ENCODE measurements at places on chromosomes 3 and 15.

GRCh38 chr3:58666683-58667082 is at the start of gene FAM3D:
Gene FAM3D, minus strand, starts transcription at chr3:58666774. Its CDS starts 11,211 bp downstream, at chr3:58655563.
- no peak for DNase-seq

DNA sequence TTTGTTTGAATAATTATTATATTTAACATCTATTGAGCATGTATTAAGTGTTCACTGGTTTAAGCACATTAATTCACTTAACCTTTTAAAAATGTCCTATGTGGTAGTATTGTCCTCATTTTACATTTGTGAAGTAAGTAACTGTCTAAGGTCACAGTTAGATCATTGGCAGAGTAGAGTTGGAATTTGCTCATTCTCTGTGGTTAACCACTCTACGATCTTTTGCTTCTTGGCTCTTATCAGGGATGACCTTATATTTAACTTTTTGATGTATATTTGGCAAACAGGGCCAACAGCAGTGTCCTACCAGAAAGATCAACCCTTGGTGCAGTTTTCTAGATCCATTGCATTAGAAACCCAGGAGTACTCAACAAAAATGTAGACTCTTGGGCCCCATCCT is 34.0 kb downstream of the PXK start:
- no peak for DNase-seq

DNA sequence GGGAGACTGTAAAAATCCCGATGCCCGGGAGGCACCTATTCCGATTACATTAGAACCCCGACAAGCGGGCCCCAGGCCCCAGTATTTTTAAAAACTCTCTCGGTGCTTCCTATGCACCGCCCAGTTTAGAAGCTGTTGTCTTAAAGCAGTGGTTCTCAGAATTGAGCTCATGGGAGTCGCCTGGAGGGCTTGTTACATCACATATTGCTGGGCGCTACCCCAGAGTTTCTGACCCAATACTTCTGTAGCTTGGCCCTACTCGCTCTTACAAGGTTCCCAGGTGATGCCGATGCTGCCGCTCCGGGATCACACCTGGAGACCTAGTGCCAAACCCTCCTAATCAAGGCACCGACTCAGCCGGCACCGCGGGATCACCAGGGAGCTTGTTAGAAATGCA is 35.2 kb downstream of the CPN2 start:
- no peak for DNase-seq

DNA sequence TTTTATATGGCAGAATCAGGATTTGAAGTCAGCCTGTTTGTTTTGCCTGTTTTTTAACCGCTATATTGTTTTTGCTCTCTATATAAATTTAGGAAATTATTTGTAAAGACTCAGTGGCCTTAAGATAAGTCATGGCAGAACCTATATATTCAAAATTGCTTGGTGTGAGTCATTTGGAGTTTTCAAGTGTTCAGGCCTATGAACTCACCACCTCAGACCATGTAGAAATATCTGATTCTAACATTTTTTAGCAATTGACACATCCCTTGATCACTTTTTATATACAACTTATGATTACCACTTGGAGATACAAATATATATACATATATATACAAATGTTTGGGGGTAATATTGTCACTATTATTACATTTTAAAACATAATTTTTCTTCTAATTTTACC is 95.7 kb downstream of the VGLL3 start:
- no peak for DNase-seq

- peak; percentile 31 for DNase-seq
These were observed 8.4 kb downstream of the CDAN1 start for GRCh38 chr15:42728560-42728959.

DNA sequence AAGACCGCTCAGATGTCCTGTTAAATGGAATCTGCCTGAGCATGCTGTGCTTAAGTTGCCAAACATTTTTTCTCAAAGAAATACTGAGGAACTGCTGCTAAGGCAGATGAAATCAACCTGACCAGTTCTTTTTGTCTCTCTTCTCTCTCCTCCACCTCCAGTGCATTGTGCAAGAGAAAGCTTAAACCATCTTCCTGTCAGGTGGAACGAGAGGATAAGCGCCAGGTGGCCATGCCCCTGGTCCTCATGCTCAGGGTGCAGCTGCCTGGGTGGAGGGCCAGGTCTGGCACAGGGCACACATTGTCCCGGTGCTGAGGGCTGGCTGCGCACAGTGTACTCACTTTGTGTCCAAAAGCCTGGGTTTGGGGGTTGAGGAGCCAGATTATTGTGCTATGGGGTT is 176.2 kb upstream of the TP63 start:
- no peak for DNase-seq

GRCh38 chr3:184156522-184156955 is 1.4 kb downstream of the DVL3 start:
- peak; percentile 68 for DNase-seq

GRCh38 chr15:67109141-67110034 is 44.0 kb downstream of the SMAD3 start:
- no peak for DNase-seq

DNA sequence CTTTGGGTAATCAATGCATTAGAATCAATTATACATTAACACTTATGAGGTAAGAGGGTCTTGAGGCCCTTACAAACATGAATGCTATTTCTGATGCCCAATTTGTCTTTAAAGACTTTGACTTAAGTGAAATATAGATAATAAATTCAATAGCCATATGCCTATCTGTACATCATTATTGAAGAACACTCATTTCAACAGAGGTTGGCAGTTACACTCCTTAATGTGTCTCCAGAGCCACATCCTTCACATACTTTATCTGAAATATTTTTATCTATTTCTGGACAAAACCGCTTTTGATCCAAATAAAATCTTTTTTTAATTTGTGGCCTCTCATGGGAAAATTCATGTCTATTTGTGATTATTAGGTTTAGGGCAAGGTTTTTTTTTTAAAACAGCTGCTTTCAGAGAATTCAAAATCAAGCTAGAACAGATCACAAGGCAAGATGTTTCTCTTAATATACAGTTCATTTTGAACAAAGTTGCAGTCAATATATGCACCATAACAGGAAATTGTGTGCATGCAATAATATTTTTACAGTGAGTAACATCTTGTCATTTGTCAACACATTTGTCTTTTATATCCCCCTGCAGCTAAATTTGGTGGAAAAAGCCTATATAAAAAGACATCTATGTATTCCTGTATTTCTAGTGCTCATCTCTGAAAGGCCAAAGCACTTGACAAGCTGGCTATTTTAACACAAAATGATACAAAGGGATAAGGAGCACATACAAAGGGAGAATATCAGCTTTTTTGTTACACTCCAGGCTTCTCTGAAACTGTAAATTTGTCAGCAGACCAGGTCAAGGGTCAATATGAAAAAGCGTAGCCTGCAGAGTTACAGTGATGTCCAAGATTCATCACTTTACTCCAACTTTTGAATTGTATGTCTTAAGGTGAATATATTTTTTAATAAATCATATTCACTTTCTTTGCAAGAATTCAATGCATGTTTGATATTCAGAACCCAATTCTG is 146.2 kb upstream of the DPH6 start:
- no peak for DNase-seq

- DNase-seq = no peak
These were observed 49.1 kb downstream of the CA12 start for GRCh38 chr15:63332367-63333124.

DNA sequence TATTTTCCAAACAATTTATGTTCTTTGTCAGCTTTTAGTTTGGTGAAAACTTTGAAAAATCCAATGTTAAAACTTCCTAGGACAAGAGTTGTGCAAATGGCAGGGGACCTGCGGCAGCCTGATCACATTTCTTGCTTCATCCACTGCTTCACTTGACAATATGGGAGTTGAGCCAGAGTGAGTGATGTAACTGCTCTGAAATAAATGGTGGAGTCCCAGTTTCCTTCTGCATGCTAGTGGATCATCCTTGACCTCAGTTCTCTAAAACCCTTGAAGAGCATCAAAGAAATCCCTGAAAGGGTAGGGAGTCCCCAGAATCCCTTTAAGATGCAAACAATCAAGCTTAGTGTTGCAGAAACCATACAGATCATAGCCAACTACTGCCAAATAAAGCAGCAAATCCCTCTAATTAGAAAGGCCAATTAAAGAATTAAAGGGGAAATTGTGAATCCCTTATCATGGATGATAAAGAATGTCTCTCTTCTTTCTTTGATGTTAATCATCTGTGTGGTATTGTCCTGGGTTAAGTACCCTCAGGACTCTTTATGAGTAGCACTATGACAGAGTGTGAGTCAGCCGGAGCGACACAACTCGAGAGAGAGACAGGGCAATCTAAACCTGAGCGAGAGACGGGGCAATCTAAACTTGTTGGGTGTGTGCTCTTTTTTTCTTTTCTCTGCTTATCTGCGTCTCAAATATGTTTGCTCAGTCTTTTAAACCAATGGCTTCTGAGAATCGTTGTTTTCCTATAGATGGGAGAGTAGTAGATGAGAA is 41.8 kb upstream of the GAP43 start:
- DNase-seq = no peak

DNA sequence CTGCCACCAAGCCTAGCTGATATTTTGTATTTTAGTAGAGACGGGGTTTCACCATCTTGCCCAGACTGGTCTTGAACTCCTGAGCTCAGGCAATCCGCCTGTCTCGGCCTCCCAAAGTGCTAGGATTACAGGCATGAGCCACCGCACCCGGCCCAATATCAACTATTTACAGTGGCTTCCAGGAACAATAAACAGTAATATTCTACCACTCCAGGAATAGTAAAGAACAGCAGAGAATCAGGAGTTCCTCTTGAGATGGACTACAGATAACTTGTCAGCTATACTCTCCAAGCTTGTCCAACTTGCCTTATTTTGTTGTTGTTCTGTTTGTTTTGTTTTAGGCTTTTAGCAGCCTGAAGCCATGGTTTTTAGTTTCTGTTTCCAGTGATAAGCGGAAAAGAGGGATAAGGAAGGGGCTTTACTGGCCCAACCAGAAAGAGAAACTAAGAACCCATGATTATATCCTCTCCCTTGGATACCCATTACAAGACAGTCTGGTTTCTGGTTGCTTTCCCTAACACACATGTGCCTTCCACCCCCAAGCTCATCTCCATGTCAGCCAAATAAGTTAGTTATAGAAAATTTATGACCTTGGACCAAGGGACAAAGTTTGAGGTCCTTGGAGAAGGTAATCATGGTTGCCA is 36.7 kb downstream of the ARHGEF3 start:
- no peak for DNase-seq

GRCh38 chr3:42162462-42162861 is 71.3 kb downstream of the TRAK1 start:
- no peak for DNase-seq

- no peak for DNase-seq
These were observed 74.5 kb upstream of the LARS2 start for GRCh38 chr3:45313743-45314403.

- DNase-seq = no peak
These were observed 16.3 kb downstream of the TIMMDC1 start for GRCh38 chr3:119514637-119515036.

DNA sequence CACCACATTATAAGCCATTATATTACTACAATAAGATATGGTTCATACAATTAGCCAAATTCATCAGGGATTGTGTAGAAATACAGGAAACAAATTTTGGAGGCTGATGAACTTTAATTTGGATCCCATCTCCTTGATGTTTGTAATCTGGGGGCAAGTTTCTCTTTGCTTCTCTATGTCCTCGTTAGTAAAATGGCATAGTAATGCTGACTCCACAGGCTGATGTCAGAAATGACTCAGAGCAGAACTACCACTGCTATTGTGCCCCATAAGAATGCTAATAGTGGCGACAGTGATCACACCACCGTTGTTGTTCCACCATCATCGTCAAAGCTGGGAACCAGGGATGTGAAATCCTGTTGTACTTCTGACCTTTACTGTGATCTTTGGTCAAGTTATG is 722.3 kb upstream of the LMCD1 start:
- DNase-seq = no peak

DNA sequence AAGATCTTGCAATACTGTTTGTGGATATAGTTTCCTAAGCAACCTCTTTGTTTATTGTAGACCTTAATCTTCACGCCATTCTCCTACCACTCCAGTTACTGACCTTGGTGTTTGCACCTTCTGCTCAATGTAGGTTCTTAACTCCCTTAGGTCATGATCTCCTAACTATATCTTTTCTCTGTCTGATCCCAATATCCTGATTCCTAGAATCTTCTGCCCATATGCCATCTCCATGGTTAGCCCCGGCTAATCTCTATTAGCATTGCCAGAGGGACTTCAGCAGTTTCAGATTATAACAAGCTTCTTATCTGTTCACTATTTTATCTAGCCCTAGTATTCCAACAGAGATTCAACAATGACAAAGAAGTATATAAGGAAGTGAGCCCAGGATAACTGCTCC is 64.9 kb downstream of the IMPG2 start:
- DNase-seq = no peak

GRCh38 chr3:14946236-14946635 is 1.1 kb upstream of the NR2C2 start:
- no peak for DNase-seq

- no peak for DNase-seq
These were observed 49.5 kb downstream of the TLE3 start for GRCh38 chr15:70048198-70048565.

- no peak for DNase-seq
These were observed 58.5 kb downstream of the LIPC start for GRCh38 chr15:58490086-58490887.

GRCh38 chr3:111617406-111617805 is 22.3 kb upstream of the ZBED2 start:
- DNase-seq = no peak

DNA sequence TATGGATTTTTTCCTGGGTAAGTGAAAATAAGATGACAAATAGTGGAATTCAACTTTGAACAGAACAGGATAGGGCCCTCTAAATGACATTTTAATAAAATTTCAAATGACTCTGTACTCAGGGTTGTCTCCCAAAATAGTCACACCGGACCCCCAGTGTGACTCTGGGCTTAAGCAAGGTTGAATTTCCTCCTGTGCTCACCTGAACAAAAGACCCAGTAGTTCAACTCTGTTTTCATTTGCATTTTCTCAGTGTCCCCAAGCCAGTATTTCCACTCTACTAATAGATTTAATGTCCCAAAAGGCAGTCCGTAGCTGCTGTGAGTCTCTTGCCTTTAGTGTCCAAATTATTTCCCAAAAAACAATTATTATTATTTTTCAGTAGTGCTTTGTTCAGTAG is 296.6 kb downstream of the PLOD2 start:
- no peak for DNase-seq

- no peak for DNase-seq
These were observed 75.3 kb downstream of the SSR3 start for GRCh38 chr3:156479604-156480003.

- no peak for DNase-seq
These were observed 1.2 kb downstream of the CCDC9B start for GRCh38 chr15:40339621-40339945.

Data from frontal cortex (tissue), 4 donors.